ENCODE measurements at places on chromosomes 12 and 14. TPM values are rescaled to one million over a fixed set of nuclear protein-coding genes. Genes with fewer than 3 reads are reported as not detected.
A peak's percentile ranks its signal among the peaks of the same experiment; 100 is the strongest.

The SOX5 gene
- 8.4 TPM for total RNA-seq

The PHC1 gene
- 20.2 TPM for total RNA-seq

The HSPA2 gene
- 47.0 TPM for total RNA-seq

The TCL1A gene
- total RNA-seq: not detected

The RAPGEF3 gene
- 39.3 TPM for total RNA-seq

The CEP170B gene
- 33.0 TPM for total RNA-seq

The PLEKHG3 gene
- total RNA-seq: 87.8 TPM

DNA sequence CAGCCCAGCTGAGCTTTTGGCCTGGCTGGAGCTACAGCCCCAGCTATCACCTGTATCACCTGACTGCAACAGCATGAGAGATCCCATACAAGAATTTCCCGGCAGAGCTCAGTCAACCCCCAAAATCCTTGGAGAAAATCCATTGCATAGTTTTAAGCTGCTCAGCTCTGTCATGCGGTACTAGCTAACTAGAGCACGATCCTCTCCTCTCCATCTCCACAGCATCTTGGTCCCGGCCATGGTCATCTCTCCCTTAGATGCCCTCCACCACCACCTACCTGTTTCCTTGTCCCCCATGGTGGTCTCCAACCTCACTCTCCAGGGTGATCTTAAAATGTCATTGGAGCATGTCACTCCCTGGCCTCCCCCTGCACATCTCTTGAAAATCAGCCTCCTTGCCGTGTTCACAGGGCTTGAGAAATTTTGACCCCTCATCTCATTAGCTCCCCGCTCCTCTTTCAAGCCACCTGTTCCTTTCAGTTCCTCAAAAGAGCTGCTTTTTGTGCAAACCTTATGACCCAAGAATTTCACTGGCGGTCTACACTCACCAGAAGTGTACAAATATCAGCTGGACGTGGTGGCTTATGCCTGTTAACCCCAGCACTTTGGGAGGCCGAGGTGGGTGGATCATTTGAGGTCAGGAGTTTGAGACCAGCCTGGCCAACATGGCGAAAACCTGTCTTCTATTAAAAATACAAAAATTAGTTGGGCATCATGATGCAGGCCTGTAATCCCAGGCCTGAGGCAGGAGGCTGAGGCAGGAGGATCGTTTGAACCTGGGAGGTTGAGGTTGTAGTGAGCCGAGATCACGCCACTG, 8.1 kb upstream of the CLMN start:
- no peaks in the 10 kb centered on the region for H3K27me3 ChIP-seq
- peak; percentile 28 for DNase-seq
- peaks cover 23% of the 10 kb centered on the region for H3K4me1 ChIP-seq
- H3K36me3 ChIP-seq: no peaks in the 10 kb centered on the region

GRCh38 chr14:73149753-73150152, 13.4 kb downstream of the PSEN1 start:
- no peaks in the 10 kb centered on the region for H3K27me3 ChIP-seq
- H3K4me1 ChIP-seq: no peaks in the 10 kb centered on the region
- DNase-seq: no peak
- H3K4me3 ChIP-seq: no peak overlapping the region
- H3K36me3 ChIP-seq: peaks cover 72% of the 10 kb centered on the region
- no peak overlapping the region for H3K27ac ChIP-seq

- H3K4me1 ChIP-seq: no peaks in the 10 kb centered on the region
- no peaks in the 10 kb centered on the region for H3K27me3 ChIP-seq
- no peak overlapping the region for H3K4me3 ChIP-seq
- H3K36me3 ChIP-seq: no peaks in the 10 kb centered on the region
- no peak for DNase-seq
Measured at GRCh38 chr14:52220924-52221811, 46.3 kb upstream of the PTGDR start.

- H3K4me1 ChIP-seq: no peaks in the 10 kb centered on the region
- H3K27me3 ChIP-seq: no peaks in the 10 kb centered on the region
- no peak overlapping the region for H3K4me3 ChIP-seq
- DNase-seq: no peak
Measured at GRCh38 chr12:100566887-100567637, 6.4 kb upstream of the GAS2L3 start.

- DNase-seq: no peak
- no peak overlapping the region for H3K27ac ChIP-seq
- no peaks in the 10 kb centered on the region for H3K27me3 ChIP-seq
- H3K4me1 ChIP-seq: no peaks in the 10 kb centered on the region
Measured at GRCh38 chr12:27865421-27865820, 85.4 kb upstream of the MANSC4 start.

DNA sequence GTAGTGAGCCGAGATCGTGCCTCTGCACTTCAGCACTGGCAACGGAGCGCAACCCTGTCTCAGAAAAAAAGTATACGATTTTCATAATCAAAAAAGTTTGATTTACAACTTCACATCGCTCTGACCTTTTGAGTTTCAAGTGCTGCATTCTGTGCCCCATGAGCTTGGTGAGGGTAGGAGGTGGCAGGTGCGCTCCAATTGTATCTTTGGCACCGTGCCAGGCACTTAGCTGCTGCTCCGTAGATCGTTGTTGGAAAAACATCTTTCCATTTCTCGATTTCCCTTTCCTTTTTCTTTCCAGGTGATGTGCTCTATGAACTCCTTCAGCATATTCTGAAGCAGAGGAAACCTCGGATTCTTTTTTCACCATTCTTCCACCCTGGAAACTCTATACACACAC, 203.7 kb downstream of the ETV6 start:
- H3K36me3 ChIP-seq: peaks cover 75% of the 10 kb centered on the region
- DNase-seq: no peak
- no peak overlapping the region for H3K4me3 ChIP-seq
- H3K4me1 ChIP-seq: peaks cover 4% of the 10 kb centered on the region

DNA sequence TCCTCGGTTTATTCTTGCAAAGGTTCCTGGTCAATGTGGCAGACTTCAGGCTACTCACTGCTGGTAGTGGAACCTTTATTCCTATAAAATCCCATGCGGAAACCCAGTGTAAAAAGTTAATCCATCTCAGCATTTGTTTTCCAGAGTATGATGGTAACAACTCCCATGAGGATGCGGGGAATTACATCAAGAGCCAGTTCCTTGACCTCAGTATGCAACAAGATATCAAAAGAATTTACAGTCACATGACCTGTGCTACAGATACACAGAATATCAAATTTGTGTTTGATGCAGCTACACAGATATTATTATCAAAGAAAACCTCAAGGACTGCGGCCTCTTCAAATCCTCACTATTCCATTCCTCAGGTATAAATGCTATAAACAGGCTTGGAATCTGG, 19.3 kb downstream of the CPM start:
- no peak for DNase-seq
- no peak overlapping the region for H3K4me3 ChIP-seq
- H3K27me3 ChIP-seq: no peaks in the 10 kb centered on the region
- no peaks in the 10 kb centered on the region for H3K4me1 ChIP-seq

GRCh38 chr12:114396153-114396868, 9.6 kb downstream of the TBX5 start:
- no peak for DNase-seq
- no peak overlapping the region for H3K27ac ChIP-seq
- H3K36me3 ChIP-seq: no peaks in the 10 kb centered on the region
- H3K4me1 ChIP-seq: no peaks in the 10 kb centered on the region
- peak overlapping the region; percentile 9 for H3K4me3 ChIP-seq

GRCh38 chr12:94151582-94151981, 3.2 kb downstream of the PLXNC1 start:
- no peak overlapping the region for H3K27ac ChIP-seq
- H3K36me3 ChIP-seq: no peaks in the 10 kb centered on the region
- no peak overlapping the region for H3K4me3 ChIP-seq
- peaks cover 18% of the 10 kb centered on the region for H3K27me3 ChIP-seq

DNA sequence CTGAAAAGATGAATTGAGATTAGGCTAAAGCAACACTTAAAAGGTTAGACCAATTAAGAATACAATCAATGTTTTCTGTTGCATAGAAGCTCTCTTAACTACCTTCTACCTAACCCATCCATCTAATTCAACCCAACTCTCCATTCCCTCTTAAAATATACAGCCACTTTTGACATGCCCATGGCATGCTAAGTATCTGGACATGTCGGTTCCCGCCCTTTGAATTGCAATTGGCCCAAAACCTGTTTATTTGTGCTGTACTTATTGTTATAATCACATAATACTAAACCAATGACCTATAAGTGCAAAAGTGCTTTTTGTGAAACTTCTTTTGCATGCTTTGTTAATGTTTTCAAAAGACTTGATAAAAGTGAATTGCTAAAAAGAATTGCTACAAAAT, 37.6 kb upstream of the APPL2 start:
- H3K27me3 ChIP-seq: no peaks in the 10 kb centered on the region
- no peaks in the 10 kb centered on the region for H3K36me3 ChIP-seq
- peaks cover 3% of the 10 kb centered on the region for H3K4me1 ChIP-seq
- no peak overlapping the region for H3K4me3 ChIP-seq

GRCh38 chr12:79763766-79764452, 73.1 kb upstream of the PAWR start:
- H3K36me3 ChIP-seq: no peaks in the 10 kb centered on the region
- DNase-seq: no peak
- H3K27ac ChIP-seq: no peak overlapping the region
- no peak overlapping the region for H3K4me3 ChIP-seq
- no peaks in the 10 kb centered on the region for H3K4me1 ChIP-seq
- no peaks in the 10 kb centered on the region for H3K27me3 ChIP-seq

DNA sequence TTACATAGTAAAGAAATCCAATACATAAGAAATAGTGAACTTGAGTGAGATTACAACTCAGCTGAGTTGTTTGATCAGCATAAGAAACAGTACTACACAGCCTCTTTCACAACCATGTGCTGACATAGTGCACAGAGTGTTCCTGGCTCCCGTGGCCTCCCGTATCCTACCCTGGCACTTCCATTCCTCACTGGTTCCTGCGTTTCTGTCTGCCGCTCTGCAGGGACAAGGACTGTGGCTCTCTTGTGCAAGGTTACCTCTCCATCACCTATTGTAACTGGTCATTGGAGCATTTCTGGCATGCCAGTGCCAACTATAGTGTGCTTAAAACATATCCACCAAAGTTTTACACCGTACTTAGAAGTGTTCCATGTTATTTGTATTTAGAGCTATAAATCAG, 46.3 kb upstream of the PCED1B start:
- H3K4me1 ChIP-seq: no peaks in the 10 kb centered on the region
- no peaks in the 10 kb centered on the region for H3K27me3 ChIP-seq
- no peaks in the 10 kb centered on the region for H3K36me3 ChIP-seq
- DNase-seq: no peak

DNA sequence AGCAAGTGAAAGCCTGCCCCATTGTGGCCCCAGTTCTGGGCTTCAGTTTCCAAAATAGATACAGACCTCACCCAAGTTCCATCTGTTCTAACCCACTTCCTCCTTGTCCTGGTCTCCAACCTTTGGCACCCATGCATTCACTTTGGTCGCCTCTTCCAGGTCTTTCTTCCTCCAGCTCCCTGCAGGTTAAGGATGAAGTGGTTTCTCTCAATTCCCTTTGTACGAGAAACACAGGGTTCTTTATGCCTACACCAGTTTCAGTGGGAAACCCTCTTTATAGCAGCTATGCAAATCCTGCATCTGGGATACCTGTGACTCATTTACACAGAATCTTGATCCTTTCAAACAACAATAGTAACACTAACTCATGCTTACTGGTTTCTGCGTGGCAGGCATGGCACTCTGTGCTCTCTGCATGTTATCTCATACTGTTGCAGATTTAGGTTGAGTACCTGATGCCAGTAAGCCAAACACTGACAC, 110.6 kb upstream of the AMIGO2 start:
- no peak for DNase-seq
- no peaks in the 10 kb centered on the region for H3K36me3 ChIP-seq
- no peaks in the 10 kb centered on the region for H3K4me1 ChIP-seq
- no peaks in the 10 kb centered on the region for H3K27me3 ChIP-seq
- H3K4me3 ChIP-seq: no peak overlapping the region

GRCh38 chr12:33245434-33245833, 194.2 kb downstream of the SYT10 start:
- H3K4me1 ChIP-seq: no peaks in the 10 kb centered on the region
- no peak overlapping the region for H3K4me3 ChIP-seq
- no peak for DNase-seq
- H3K27ac ChIP-seq: no peak overlapping the region
- H3K27me3 ChIP-seq: no peaks in the 10 kb centered on the region
- H3K36me3 ChIP-seq: no peaks in the 10 kb centered on the region

DNA sequence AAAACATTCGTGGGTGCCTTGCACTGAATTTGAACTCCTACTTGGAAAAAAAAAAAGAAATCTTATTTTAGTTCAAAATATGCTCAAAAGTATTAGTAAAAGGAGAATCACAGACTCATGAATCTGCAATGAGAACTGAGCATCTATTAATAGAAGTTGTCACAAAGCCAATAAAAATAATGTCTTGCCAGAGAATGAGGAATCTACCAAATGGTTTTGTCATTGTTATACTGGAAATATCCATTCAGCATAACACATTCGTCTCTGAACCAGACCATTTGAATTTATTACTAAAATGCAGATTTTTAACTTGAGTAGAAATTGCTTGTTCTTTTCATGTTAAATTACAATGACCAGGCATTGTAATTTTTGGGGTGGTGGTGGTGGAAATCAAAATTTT, 11.6 kb upstream of the PTPRB start:
- H3K36me3 ChIP-seq: no peaks in the 10 kb centered on the region
- no peak overlapping the region for H3K4me3 ChIP-seq
- peaks cover 25% of the 10 kb centered on the region for H3K4me1 ChIP-seq
- no peak for DNase-seq

DNA sequence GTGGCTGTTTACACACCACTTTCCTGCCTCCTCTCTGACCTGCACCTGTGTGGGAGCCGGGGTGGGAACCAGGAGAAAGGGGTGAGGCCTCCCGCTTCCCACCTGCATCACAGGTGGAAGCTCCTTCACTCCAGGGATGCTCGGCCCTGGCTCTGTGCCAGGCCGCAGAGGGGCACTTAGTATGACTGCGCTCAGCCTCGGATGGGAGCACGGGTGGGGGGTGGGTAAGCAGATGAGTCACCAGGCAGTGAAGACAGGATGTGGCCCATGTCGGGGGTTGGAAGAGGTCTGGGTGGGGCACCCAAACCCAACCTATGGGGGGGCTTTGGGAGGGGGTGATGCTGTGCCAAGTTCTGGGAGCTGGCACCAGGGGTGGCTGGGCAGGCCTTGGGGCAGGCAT, 7.4 kb upstream of the CYP46A1 start:
- no peak overlapping the region for H3K4me3 ChIP-seq
- H3K36me3 ChIP-seq: no peaks in the 10 kb centered on the region
- no peaks in the 10 kb centered on the region for H3K27me3 ChIP-seq
- H3K4me1 ChIP-seq: no peaks in the 10 kb centered on the region
- DNase-seq: no peak

- H3K27ac ChIP-seq: no peak overlapping the region
- no peaks in the 10 kb centered on the region for H3K27me3 ChIP-seq
- H3K4me1 ChIP-seq: peaks cover 22% of the 10 kb centered on the region
- H3K36me3 ChIP-seq: no peaks in the 10 kb centered on the region
- no peak overlapping the region for H3K4me3 ChIP-seq
Measured at GRCh38 chr12:3154006-3154405, 76.8 kb downstream of the TSPAN9 start.

DNA sequence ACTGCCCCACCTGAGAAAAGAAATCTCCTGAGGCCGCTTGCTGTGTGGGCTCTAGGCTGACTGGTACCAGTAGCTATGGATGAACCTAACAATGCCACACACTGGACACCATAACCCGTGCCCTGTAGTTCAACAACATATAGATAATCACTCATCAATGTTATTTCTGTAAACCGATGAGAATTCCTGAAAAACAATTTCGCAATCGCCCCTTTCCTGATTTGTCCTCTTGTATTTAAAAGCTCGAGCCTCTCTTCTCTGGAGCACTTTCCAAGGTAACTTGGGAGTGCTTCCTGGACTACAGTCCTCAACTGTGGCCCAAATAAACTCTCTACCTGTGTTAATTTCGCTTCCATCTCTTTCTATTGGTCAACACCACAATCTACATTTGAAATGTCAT, 26.1 kb upstream of the PPP2R5C start:
- H3K4me3 ChIP-seq: no peak overlapping the region
- no peak for DNase-seq
- no peaks in the 10 kb centered on the region for H3K27me3 ChIP-seq
- H3K4me1 ChIP-seq: peaks cover 14% of the 10 kb centered on the region
- no peaks in the 10 kb centered on the region for H3K36me3 ChIP-seq
